ENCODE measurements at places on chromosomes 3 and 15.

DNA sequence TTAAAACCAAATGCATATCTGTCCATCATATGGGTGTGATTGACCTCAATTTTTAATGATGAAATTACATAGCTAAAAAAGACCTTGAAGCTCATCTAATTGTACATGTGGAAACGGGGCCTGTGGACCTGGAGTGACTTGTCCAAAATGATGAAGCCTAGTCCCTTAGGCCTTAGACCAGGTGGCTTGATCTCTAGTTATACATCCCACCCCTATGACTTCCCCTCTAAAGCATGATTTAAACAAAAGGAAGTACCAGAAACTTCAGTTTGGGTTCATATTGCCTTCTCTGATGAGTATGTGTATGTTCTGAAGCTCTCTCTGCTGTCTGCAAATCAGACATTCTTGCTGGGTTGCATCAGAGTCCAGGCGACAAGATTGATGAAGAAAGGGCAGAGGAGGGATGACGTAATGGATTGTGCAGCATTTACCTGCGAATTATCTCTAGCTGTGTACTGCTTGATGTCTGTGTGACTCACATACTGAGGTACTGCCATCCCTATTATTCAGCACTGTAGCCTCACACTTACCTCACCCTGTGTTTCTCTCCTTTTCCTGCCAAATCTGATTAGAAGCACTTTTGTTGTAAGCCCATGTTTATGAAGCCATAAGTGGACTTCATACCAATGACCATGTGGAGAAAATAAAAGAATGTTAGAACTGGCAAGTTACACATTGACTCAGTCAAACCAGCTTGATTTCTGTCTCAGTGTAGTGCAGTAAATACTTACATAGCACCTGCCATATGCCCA, 111.5 kb downstream of the FILIP1L start:
- DNase-seq = no peak

- DNase-seq = no peak
These were observed 395 bp downstream of the ZFAND6 start for GRCh38 chr15:80059786-80060355.

DNA sequence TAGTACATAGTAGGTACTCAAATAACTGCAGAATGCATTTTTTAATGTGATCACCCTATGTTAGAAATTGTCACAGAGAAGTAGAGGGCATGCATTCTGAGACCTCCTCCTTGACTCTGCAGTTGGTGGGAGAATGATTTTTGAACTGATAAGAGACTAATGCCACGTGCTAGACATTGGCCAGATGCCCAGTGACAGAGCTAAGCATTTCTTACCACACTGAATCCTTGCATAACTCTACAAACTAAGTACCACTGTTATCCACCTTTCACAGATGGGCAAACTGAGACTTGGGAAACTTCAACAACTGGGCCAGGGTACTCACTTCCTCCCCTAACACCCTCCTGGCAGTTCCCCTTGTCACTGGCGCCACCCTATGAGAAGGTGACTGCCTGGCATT, 33.5 kb upstream of the SPATA12 start:
- DNase-seq = no peak

DNA sequence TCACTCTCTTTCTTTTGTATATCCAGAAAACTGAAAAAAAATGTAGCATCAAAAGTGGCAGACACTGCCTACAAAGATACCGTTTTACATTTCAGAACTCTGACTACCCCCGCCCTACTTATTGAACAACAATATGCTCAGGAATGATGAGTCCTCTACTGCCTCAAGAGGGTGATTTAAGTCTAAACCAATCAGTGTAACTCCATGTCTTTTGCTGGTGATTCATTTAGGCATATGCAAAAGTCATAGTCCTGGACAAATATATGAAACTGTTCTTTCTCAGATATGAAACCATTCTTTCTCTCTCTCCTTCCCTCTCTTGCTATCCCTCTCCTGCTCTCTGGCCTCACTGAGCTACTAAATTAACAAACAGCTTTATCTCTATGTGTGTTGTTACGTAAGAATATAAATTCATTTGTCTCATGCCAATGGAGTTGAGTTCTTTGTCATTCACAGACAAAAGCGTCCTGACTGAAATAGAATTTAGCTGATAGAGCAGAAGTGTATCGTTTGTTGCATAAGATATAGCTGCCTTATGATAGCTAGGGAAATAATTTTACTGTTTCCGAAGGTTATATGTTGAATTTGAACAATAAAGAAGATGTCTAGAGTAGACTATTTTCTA, 133.7 kb upstream of the OSTN start:
- no peak for DNase-seq

GRCh38 chr3:191301017-191301416, 28.2 kb upstream of the CCDC50 start:
- no peak for DNase-seq

- no peak for DNase-seq
These were observed 1.9 kb upstream of the PLCD1 start for GRCh38 chr3:38031022-38031994.

DNA sequence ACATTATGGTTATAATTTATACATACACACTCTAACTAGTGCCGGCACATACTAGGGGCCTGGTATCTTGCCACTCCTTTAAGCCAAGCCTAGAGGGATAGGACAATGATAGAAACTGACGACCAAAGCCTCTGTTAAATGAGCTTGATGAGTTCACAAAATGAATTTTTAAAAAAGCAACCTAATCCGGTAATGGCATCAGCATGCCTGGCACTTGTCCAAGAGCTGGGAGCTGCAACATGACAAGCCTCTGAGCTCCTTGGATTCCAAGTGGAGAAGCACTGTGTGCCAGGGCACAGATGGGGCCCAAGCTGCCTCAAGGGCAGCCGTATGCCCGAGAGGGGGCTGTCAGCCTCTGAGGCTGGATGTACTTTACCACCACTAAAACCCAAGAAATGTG, 9.7 kb downstream of the ETV5 start:
- DNase-seq = no peak

GRCh38 chr3:183572935-183573334, 17.4 kb upstream of the KLHL6 start:
- DNase-seq = no peak

DNA sequence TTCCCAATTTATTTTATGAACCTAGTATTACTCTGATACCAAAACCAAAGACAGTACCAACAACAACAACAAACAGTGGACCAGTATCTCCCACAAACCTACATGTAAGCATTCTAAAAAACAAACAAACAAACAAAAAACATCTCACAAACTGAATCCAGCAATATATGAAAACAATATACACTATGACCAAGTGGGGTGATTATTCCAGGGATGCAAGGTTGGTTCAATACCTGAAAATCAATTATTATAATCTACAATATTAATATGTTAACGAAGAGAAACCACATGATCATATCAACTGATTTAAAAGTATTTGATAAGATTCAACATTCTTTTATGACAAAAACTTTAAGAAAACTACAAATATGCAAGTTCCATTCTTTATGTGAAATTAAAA, 391.3 kb downstream of the MAGI1 start:
- no peak for DNase-seq

GRCh38 chr3:180320631-180321030, 281.3 kb upstream of the TTC14 start:
- no peak for DNase-seq

- DNase-seq = no peak
These were observed 678.4 kb downstream of the ROBO2 start for GRCh38 chr3:77718311-77718710.

GRCh38 chr3:18344306-18345014, 80.7 kb downstream of the SATB1 start:
- no peak for DNase-seq

- DNase-seq = no peak
These were observed 281.9 kb downstream of the OCA2 start for GRCh38 chr15:27817258-27817657.

DNA sequence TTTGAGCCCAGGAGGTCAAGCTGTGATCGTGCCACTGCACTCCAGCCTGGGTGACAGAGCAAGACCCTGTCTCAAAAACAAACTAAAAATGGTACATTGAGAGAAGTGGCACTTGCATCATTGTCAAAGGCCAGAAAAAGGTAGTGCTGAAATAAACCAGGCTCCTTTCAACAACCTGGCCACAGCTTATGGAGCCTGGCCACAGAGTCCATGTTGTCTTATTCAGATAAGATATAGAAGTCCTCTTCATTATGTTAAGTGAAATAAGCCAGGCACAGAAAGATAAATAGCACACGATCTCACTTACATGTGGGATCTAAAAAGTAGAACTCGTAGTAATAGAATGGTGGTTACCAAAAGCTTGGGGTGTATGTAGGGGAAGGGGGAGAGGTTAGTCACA, 34.8 kb downstream of the EMC4 start:
- no peak for DNase-seq

- no peak for DNase-seq
These were observed 143.0 kb downstream of the LPP start for GRCh38 chr3:188296761-188297612.

- no peak for DNase-seq
These were observed 365.8 kb upstream of the SEMA6D start for GRCh38 chr15:47351501-47351900.

DNA sequence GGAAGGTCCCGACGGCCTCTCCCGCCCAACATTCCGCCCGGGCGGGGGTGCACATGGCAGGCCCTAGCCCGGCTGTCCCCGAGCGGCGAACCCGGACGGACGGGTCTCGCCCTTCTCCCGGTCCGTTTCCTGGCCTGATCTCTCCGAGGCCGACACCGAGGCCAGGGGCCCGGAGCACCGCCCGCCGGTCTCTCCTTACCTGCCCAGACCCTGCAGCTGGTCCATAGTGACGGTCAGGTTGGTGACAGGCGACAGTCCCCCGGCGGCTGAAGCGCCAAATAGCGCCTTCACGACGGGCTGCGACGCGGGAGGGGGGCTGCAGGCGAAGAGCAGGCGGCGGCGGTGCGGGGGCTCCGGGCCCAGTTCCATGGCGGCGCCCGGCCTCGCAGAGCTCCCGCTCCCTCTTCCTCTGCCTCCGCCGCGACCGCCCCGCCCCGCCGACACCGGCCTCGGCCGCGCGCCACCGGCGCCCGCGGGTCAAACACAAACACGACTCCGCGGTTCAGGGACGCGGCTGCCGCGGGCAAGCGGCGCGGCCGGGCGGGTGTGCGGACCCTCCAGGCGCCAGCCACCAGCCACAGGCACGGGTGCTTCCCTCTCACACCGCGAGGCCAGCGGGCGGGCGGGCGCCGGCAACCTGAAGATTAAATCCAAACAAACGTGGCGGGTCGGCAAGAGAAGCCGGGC, 495 bp downstream of the CDC25A start:
- no peak for DNase-seq

DNA sequence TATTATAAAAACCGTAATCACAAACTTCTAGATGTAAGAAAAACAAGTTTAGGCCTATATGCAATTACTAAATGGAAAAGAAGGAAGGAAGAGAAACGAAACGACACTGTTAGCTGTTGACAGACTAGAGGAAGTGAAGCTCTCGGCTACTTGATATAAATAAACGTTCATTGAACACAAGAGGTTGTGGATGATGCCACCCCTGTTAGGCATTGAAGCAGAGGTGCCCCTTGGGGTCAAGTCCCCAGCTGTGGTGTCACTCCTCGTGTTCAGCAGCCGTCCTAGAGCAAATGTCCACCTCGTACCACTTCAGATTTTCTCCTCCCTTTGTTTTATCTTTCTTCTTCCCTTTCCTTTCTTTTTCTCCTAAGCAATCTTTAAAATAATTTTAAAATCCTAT, 146.5 kb upstream of the UBE2E1 start:
- no peak for DNase-seq

- DNase-seq = no peak
These were observed 231.6 kb downstream of the SOX2 start for GRCh38 chr3:181943285-181943684.

- no peak for DNase-seq
These were observed 372.6 kb upstream of the ATP11B start for GRCh38 chr3:182420741-182421140.

DNA sequence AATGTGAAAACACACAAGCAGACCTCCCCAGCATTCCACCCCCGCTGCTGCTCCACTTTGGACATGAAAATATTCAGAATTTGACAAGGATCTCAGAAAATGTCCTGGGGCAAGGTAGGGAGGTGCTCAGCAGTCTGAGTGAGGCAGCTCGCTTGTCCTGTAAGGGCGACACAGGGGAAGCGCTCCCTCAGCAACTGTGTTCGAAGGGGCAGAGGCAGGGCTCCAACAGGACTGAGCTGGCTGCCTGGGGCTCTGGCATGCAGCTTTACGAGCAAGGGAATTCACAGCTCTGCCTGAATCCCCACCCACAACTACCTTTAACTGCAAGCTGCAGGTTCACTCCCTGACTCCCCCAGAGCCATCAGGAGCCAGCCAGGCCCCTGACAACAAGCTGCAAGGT, 287.0 kb upstream of the LYSMD4 start:
- no peak for DNase-seq

DNA sequence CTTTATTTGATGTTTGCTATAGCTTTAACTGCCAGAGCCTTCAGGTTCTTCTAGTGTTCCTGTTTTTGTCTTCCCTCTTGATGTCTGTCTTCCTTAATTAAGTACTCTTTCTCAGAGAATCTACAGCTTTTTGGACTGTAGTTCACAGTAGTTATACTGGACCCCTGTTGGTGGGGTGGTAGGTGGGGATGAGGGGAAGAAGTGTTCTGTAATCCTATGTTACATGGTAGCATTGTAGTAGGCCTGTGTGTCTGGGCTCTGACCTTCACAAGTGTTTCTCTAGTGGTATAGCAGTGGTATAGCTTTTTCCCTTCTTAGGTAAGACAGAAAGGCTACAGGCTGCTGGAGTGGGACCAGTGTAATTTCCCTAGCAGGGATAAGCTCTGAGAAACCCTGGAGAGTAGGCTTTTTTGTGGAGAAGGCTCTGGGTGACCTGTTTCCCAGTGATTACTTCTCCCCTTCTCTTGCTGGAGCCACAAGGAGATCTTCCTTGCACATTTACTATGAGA, 59.6 kb downstream of the CHRNA7 start:
- no peak for DNase-seq

DNA sequence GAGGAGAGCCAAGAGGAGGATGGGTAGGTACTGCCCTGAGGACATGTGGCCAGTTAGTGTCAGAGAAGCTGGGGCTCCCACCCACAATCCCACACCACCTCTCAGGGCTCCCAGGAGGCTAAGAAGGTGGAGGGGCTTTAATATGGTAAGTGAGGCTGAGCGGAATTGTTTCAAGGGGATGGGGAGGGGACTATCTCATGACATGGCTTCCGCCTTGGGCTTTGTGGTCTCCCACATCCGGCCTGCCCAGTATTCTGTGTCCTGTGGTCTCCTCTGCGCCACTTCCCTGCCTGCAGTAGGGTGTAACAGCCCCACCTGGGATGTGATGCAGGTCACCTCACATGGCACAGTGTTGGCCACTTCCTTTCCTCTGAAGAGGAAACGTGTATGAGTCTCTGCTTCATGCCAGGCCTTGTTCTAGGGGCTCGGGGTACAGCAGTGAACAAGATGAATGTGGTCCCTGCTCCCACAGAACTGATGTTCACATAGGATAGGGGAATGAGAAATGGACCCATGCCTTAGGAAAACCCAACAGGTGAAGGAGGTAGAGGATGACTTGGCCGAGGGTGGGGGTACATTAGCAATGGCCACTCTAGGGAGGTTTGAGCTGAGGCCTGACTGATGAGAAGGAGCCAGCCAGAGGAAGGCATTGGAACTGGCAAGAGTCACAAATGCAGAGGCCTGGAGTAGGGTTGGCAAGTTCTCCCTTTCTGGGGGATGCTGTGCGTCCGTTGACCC, 3.2 kb downstream of the NEIL1 start:
- no peak for DNase-seq

Measured in cortex of kidney (tissue), 1 donor.